Thyroid gland (tissue), 4 donors: ENCODE measurements at places on chromosomes 6 and 20.

DNA sequence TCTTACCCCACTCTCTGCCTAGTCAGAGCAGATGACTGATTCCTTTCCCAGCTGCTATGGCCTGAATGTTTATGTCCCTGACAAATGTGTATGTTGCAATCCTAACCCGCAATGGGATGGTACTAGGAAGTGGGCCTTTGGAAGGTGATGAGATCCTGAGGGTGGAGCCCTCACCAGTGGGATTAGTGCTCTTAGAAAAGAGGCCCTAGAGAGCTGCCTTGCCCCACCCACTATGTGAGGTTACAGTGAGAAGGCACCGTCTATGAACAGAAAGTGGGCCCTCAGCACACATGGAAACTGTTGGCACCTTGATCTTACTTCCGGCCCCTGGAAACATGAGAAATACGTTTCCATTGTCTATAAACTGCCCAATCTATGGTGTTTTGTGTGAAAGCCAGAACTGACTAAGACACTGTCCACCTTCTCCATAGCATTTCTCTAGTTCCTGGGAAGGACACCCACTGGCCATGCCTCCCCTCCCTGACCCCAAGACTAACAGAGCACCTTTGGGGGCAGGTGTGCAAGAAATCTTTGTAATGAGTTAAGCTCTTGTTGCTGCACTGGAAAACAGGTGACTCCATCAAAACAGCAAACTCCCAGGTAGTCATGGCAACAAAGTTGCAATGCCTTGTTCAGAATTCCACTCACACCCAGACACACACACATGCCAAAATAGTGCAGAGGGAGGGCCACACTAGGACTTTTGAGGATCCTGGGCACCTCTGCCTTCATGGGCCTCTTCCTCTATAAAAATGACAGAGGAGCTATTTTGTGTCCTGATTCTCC, 16.2 kb downstream of the GABRR2 start:
- DNase-seq = no peak

DNA sequence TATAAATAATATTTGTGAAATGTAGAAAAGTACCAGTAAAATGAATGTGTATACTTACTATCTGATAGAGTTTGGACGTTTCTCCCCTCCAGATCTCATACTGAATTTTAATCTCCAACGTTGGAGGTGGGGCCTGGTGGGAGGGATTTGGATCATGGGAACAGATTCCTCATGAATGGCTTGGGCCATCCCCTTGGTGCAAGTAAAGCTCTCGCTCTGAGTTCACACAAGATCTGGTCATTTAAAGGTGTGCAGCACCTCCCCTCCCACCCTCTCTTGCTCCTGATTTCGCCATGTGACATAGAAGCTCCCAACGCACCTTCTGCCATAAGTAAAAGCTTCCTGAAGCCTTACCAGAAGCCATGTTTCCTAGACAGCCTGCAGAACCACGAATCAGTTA, 219.0 kb downstream of the HACE1 start:
- DNase-seq = no peak

DNA sequence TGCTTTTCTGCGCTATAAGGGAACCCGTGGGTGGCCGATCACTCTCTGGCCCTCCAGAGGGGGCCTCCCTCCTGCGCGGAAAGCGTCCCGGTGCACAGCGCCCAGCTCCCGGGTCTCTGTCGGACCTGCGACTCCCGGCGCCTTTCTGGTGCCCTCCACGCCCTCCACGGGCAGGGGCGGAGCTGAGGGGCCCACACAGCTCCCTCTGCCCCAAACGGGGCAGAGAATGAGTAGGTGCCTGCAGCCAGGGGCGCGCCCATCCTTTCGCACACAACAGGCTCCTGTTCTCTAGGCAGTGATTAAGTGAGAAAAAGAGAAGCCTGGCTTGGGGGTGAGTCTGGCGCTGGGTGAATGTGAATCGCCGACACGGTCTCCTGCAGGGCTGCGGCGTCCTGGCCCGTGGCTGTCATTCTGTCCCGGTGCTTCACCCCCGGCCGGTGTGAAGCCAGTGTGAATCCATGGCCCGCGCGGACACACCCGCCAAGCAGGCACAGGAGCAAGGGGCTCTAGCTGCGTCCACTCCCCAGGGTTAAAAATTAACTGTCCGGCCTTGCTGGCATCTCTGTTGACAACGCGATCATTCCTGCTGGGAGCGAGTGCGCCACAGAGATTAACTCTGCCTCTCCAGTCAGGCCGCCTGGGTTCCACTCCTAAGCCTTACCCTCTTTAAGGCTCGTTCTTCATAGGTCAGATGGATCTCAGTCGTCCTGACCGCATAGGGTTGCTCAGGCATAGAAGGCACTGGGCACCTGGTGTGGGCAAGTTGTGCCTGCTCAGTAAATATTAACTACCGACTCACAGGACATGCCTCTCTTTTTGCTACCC, 88.8 kb downstream of the PCSK2 start:
- DNase-seq = peak; percentile 11

DNA sequence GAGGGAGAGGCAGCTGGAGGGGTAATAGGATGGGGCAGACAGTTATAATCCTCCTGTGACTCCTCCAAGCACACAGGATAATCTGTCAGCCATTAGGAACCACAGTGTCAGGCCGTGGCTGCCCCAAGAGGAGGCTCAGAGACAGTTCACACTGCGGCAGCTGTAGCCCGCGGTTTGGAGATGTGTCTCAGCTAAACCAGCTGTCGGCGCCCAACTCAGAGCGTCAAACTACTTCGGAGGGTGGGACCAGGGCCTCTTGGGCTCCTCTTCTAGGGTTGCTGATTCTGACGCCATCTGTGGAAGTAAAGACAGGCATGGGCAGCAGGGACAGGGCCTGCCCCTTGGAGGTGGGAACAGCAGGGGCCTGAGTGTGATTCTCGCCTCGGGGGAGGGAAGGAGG, 309.8 kb downstream of the CDC5L start:
- DNase-seq = no peak

- no peak for DNase-seq
Measured at GRCh38 chr20:58776109-58776508, 74.6 kb downstream of the GNAS-AS1 start.

DNA sequence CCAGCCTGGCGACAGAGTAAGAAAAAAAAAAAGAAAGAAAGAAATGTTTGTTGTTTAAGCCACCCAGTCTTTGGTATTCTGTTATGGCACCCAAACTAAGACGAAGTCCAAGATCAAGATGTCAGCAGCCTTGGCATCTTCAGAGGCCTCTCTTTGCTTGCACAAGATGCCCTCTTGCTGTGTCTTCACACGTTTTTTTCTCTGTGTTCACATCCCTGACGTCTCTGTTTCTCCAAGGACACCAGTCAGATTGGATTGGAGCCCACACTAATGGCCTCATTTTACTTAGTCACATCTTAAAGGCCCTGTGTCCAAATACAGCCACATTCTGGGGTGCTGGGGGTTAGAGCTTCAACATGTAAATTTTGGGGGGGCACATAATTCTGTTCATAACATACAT, 380.9 kb downstream of the GJA1 start:
- no peak for DNase-seq

DNA sequence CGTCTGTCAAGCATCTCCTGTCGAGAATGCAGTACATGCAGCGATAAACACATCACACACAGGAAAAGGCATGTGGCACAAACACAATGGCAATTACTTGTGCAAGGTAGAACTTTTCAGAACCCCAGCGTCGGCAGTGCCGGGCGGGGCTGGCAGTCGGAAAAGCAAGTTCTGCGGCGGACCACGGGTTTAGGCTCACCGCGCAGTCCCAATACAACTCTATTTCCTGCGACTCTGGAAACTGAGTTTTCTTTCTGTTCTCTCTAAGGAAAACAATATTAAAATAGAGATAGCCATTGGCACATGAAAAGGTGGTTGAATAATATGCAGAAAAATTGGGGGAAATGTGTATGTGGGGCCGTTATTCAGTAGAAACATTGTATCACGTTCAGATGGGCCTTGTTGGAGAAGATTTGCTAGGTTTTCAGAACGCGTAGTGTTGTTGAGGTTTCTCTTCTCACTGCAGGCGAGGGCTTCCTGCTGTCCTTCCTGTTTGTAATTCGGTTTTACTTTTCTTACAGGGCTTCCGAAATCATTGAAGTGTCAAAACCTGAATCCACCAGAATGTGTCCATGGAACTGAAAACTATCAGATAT, 369.5 kb downstream of the THBS2 start:
- no peak for DNase-seq

DNA sequence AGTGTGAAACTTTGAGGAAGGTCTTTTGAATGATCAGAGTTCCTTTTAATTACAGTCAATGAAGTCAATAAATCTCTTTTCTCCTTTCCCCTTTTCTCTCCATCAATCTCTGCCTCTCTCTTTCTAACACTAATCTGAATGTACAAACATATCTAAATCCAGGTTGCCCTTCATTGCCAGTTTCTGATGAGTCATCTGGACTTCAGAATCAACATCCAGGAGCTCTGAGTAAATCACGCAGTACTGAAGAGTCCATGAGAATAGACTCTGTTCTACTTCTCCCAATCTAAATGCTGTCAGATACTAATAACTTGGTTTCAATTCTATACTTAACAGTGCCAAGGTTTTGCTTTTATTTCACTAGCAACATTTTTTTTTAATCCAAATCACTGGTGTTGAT, 238.7 kb upstream of the THEMIS start:
- DNase-seq = no peak
